CD4-positive, alpha-beta T cell treated with Interleukin-4 for 4 hours (primary cell): ENCODE measurements at places on chromosomes 2 and 18.

DNA sequence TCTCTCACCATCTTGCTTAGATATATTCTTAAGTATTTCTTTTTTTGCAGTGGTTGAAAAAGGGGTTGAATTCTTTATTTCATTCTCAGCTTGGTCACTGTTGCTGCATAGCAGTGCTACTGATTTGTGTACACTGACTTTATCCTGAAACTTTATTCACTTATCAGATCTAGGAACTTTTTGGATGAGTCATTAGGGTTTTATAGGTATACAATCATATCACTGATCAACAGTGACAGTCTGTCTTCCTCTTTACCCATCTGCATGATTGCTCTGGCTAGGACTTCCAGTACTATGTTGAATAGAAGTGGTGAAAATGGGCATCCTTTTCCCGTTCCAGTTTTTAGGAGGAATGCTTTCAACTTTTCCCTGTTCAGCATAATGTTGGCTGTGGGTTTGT, 6.5 kb downstream of the STARD6 start:
- no peak for DNase-seq

DNA sequence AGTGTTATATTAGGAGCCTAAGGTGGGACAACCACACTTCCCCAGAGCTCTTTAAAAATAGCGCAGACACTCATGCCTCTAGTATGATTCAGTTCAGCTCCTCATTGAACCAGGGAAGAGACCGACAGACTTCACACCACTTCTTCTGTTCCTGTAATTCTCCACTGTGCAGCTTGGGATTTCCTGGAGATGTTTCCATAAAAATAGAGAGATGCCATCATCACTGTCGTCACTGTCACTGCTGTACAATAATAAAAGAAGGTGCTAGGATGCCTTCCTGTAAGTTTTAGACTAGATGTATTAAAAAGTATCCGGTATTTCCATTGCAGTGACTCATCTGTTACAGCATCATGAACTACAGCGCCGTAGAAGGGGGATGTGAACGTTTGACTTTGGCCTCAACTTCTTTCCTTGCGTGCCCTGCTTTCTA, 110.9 kb downstream of the FAM210A start:
- DNase-seq = peak; percentile 40

DNA sequence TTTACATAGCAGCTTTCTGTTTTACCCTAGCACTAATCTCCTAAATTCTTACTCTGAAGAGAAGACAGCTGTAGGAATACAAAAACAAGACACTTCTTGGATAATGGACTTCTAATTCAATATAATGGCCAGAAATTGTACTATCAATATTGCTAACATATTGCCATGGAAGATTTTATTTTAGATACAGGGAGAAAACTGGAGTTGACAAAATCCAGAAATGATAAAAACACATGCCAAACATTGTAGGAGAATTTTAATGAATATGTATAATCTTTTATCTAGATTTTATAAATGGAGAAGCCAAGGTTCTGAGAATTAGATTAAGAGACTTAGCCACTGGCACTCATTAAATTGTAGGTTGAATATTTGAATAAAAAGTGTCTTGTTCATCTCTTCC, 1838.8 kb upstream of the LRRTM1 start:
- no peak for DNase-seq

DNA sequence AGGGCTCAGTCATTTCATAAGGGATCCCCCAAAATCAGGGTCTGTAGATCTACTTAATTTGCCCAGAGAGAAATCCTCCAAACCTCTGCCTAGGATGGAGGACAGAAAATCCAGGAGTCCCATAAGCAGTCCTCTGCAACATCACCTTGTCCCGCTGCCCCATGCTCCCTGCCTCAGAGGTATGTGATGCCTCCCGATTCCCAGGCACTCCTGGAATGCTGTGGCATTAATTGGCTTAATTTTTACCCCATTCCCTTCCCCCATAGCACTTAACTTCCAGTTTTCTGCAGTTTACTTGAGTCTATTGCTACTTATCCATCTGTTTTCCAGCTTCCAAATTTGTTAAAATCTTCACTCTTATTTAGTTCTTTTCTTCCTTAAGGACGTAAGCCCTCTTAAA, 91.6 kb upstream of the TSPYL6 start:
- no peak for DNase-seq

- DNase-seq = no peak
Measured at GRCh38 chr2:238493880-238494572, 67.3 kb downstream of the ASB1 start.

DNA sequence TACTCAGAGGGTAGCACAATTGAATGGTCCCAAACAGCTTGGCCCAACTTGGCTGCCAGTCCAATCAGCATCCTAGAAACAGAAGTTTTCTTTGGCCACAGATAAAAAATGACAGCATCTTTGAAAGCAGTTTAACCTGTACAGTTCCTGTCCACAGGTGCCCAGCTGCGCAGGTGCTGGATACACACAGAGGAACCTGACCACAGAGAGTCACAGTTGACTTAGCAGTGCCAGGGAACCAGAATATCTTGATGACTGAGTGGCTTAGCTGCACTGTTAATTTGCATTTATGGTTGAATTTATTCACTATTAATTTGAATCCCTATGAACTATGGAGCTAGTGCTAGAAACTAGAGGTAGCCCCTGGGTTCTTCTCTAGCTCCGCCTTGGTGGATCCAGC, 93.7 kb downstream of the TPGS2 start:
- no peak for DNase-seq
